ENCODE measurements at places on chromosomes 6 and 20.

DNA sequence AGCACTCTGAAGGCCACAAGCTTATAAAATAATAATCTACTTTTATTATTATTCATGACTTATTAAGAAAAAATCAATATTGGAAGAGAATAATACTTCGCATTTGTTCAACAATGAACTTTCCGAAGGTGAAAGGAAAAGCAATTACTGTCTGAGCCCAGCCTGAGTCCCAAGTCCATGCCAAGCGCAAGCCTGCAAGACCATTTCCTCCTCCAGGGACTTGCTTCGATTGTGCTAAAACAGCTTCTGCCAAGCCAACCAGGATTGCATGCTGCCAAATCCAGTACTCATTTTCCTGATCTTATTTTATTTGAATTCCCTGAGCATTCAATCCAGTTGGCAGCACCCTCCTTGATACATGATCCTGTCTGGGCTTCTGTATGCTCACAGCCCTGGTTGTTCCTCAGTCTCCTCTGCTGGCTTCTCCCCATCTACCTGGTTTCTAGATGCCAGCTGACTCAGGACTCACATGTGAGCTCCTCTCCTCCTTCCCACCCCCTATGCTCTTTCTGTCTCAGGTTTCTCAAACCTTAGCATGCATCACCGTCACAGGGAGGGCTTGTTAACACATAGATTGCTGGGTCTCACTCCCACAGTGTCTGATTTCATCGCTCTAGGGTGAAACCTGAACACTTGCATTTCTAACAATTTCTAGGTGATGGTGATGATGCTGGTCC, 55.9 kb upstream of the PSMF1 start:
- DNase-seq: no peak

DNA sequence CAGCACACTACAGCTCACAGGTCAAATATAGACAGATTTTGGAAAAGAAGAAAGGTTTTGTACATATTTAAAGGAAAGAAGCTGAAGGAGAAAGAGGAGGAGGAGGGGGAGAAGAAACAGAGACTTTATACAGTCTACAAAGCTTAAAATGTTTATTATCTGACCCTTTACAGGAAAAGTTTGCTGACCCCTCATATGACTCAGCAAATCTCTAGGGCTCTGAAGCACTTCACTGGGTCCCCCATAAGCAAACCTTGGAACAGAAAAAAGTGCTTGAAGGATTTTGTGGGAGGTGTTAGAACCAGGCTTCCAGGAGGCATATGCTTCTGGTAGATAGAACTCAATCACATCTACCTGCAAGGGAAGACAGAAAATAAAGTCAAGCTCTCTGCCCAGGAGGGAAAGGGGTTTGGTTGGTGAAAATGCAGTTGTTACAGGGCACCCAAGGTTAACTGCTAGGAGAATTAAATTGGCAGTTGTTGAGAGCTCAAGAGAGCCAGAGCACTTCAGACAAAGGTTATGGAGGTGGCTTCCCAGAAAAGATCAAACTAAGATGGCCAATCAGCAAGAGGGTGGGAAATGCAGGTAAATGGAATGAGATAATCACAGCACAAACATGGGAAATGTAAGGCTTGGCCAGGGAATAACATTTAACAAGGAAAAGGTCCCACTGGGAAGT, 207.4 kb upstream of the SGK1 start:
- no peak for DNase-seq

GRCh38 chr6:16849280-16849987, 88.2 kb upstream of the ATXN1 start:
- DNase-seq: no peak

DNA sequence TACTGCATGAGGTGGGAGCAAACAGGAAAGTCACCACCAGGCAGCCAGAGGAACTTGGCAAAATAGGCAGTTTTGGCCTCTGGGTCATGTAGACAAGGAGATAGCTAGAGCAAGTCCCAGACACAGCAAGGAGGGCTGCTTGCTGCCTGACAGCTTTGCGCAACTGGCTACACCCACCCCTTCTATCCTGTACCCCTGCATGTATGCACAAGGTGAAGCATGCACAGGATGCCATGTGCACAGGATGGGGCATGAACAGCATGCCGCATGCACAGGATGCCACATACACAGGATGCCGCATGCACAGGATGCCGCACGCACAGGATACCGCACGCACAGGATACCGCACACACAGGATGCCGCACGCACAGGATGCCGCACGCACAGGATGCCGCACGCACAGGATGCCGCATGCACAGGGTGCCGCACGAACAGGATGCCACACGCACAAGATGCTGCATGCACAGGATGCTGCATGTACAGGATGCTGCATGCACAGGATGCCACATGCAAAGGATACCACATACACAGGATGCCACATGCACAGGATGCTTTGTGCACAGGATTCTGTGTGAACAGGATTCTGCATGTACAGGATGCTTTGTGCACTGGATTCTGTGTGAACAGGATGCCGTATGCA, 104.9 kb upstream of the IYD start:
- DNase-seq: no peak

DNA sequence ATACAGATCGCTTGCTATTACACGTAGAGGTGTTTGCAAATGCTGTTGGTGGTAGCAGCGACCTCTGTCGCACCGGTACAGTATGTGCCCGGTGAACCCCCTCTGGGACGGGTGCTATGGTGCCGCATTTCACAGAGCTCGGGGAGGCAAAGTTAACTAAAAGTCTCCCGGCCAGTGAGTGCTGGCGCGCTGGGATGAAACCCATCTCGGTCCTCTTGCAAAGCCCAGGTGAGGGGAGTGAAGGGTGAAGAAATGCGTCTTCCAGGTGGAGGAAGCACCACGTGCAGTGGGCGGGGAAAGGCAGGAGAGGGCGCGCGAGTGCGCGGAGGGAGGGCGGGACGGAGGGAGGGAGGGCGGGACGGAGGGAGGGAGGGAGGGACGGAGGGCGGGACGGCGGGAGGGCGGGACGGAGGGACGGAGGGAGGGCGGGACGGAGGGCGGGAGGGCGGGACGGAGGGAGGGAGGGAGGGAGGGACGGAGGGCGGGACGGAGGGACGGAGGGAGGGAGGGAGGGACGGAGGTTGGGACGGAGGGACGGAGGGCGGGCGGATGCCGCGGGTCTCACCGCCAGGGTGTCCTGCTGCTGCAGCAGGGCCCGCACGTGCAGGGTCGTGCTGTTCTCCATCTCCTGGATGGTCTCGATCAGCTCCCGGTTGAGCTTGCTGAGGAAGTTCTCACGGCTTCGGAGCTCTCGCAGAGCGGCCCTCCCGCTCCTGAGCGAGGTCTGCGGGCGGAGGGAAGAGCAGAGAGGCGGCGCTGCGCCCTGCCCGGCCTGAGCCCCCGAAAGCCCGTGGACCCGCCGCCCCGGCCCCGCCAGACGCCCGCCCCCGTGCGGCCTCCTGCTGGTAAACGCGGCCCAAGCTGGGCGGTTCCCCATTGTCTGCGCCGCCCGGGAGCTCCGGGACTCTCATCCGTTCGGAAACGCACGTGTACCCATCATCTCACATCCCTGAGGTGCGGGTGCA, 11.7 kb downstream of the C20orf96 start:
- no peak for DNase-seq

All from NK-92 treated with Interleukin-12 subunit alpha and Interleukin-12 subunit beta, amount 100 ng/mL, for 24 hours (cell line).